HFF-Myc (cell line): ENCODE measurements at places on chromosomes 6 and 20.

DNA sequence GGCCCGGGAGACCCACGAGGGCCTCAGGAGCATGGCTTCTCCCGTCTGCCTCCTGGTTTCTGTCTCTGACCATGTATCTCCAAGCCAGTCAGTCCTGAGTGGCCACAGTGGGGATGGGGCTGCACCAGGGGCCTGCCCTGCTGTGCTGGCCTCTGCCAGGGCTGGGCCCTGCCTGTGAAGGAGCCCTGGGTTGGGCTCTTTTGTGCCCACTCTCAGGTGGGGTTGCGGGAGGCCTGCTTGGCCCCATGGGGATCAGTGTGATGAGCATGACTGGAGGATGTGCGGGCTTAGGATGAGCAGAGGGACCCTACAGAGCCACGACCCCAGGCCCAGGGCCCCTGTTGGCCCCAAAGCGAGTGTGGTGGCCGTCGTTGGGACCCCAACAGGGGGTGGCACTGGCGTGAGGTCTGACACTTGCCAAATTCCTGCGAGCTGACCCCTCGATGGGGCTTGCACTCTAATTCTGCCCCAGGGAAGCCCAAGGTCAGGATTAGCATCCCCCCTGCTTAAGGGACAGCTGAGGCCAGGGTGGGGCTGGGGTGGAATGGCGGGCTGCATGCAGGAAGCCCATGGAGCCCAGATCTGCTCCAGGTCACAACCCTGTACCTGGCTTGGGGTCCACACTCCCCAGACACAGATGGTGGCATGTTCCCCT lies 90.0 kb upstream of the BHLHE23 start:
- no peak for DNase-seq

- no peak for DNase-seq
Observed at GRCh38 chr6:99026135-99026534, 78.4 kb upstream of the FBXL4 start.

DNA sequence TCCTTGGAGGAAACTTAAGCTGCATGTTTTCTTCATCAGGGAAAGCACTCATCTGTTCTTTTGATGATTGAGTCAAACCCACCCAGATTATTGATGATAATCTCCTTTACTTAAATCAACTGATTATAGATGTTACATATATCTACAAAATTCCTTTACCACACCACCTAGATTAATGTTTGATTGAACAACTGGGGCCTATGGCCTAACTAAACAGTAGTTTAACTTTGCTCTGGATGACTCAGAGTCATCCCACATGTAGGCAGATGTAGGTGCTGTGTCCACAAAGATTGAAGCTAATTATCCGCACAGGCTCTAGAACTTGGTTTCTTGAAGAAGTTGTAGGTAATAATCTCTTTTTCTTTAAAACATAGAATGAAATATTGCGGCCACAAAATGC lies 42.2 kb downstream of the PKIB start:
- DNase-seq, result no peak

DNA sequence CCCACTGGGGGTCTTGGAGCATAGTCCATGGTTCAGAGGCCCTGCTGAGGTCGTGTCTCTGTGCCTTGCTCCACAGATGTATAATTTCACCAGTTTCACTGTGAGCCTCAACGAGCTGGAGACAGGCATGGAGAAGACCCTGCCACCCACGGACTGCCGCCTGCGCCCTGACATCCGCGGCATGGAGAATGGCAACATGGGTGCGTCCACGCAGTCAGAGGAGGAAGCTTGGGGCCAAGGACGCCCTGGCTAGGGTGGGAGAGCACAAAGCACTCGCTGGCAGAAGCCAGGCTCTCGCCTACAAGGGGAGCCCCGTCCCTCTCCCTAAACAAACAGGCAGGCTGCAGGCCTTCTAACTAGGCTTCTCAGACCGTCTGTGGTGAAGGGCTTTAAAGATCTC lies 13.7 kb upstream of the ADRM1 start:
- no peak for DNase-seq

DNA sequence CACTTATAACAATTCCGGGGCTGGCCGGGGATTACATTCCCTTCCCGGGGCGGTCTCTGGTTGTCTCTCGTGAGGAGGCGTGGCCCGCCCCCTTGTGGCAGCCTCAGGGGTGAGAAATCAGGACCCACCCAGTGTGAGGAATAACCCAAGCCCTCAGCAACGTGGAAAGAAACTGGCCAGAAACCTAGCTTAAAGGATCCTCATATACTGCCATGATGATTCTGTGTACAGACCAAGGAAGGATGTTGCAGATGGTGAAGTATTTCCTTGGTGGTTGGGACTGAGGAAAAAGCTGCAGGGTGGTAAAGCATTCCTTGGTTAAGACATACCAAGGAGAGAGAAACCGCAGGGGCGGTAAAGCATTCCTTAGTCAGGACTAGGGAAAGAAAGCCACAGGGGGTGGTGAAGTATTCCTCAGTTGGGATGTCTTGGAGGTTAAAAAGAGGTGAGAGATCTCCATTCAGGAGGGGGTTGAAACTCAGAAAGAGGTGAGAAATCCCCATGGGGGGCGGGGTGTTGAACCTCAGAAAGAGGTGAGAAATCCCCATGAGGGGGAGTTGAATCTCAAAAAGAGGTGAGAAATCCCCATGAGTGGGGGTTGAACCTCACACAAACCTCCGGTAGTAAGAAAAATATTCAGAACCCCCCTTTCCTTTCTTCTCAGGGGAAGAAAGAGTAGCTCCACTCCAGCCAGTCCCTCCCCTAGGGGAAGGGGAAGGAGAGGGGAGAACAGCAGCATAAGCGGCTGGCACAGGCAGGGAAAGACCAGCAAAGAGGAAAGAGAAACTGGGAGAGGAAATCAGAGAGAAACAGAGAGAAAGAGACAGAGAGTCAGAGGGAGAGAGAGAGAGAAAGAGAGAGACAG lies 238.1 kb downstream of the RNGTT start:
- DNase-seq, result no peak

DNA sequence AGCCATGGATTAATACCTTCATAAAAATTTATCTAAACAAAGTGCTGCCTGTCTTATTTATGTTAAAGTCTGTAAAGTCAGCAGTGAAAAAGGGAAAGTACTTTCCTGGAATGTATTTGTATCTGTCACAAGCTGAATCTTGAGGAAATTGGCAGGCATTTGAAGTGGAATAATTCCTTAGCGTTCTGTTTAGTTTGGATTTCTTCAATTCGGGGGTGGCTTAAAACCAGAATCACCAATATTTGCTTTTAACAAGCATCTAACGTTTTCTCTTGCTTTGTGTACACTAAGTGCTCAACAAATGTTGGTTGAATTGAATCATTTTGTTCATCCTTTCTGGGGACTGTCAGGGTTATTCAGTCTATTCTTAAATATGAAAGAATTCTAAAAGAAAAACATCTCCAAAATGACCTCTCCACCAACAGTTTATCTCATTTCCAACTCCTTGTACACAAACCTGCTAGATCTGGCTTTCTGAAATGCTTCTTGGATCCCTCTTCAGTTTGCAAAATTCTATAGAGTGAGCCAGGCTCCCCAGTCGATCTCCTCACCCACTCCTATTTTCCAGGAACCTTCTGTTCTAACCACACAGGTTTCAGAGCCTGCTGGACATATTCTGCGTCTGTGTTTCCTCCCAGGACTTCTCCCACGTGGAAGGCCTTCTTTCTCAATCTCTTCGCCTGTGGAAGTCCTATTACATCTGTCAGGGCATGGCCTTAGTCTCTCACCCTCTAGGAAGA lies 2.0 kb upstream of the NPEPL1 start:
- no peak for DNase-seq

DNA sequence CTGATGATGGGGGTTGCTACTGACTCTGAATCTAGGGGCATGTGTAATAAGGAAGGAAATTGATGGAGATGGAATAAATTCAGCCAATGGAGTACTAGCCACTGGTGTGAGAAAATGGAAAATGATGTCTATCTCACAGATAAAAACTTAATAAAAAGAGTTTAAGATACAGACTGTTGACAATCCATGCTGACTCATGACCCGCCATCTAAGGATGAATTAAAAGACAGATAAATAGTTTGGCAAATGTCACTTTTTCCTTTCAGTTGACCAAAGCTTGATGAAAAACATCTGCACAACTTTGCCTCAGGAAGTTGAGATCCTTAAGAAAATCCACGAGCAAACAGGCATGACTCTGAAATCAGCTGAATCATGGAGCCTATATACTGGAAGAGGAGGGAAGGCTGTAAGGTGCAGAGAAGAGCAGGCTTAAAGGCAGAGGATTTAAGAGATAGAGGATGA lies 82.6 kb upstream of the BMP5 start:
- DNase-seq, result peak; percentile 52
